ENCODE measurements at places on chromosomes 5 and 9.
A peak's percentile ranks its signal among the peaks of the same experiment; 100 is the strongest.

DNA sequence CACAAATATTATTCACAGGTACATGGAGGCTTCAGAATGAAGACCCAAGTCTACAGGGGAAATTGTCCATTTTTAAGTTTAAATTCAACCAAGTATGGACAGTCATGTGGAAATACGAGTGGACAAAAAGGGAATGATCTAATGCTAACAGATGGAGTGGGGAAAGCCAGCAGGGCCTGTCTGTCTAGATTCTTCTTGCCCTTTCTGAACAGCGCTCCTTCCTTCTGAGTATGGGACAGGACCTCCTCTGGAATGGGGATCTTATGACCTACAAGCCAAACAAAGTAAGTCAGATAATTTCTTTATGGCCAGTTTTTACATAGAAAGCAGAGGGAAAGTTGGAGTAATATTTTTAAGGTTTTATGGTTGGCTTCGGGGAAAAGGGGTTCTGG lies 119.8 kb upstream of the NEK6 start:
- DNase-seq, result no peak

DNA sequence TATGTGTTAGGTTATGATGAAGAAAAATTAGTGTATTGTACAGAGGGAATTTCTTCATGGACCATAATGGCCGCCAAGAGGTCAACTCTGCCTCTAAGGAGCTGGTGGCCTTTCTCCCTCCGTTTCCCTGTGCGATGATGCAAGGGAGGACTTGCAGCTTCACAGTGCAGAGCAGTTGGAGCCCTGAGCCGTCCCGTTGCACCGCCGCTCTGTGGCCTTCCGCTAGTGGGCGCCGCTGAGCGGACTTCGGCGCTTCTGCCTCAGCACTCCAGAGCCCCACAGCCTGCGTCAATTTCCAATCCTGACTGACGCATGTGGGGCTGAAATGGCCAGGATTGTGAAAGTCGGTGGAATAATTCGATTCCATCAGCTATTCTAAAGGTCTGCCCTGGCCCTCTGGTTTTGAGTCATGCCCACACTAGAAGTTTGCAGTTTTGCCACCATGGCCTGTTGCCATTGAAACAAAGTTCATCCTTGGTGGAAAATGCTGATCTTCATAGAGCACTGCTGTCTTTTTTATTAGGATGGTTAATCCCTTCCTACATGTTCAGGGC lies 22.7 kb upstream of the LECT2 start:
- DNase-seq, result peak; percentile 63

- no peak for DNase-seq
Observed at GRCh38 chr5:108064302-108064701, 317.6 kb downstream of the FBXL17 start.

DNA sequence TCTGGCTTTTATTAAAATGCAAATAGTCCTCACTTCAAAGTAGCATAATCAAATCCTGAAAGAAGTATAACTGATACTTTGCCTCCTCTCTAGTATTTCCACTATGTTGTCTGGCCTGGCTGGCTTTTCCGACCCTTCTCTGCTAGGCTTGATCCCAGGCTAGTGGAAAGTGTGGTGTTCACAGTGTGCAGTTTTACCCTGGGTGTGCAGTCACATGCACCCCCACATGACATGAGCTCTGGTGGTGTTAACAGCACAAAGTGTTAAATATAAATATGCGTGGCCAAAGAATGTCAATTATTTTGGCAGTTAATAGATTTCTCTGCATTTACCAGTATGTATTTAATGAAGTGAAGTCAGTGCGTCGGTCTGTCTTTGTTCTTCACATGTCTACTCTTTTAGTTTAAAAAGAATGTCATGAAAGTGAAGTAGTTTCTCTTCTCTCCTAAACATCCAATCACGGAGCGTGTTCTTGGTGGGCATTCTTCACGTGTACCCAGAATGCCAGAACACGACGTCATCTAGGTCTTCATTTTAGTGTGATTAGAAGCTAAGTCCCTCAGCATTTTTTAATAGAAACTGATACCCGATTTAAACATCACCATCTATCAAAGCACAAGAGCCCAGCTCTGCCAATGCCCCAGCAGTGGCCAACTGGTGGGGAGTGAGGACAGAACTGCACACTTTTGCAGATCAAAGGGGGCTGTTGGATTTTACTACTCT lies 286.4 kb downstream of the FANCC start:
- no peak for DNase-seq

- DNase-seq, result no peak
Observed at GRCh38 chr5:75993183-75993582, 90.0 kb upstream of the SV2C start.

GRCh38 chr9:92686954-92687353 lies 17.0 kb upstream of the IPPK start:
- DNase-seq, result no peak

- DNase-seq, result peak; percentile 13
Observed at GRCh38 chr9:113963017-113963620, 87.0 kb downstream of the ZNF618 start.

DNA sequence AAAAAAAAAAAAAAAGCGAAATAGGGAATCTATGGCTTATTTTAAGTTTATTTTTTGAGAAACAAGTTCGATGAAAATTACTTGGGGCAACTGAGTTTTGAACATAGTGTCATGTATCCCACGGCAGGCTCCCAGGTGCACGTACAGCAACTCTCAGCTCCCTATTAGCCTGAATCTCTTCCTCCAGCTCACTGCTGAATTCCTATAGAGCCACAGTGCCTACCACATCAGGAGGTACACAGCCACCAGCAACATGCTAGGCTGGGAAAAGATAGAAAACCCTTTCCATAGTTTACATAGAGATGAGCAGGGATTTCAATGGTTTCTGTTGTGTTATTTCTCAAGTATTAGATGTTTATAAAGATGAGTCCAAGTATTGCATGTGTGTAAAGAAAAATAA lies 115.9 kb upstream of the RGMB start:
- DNase-seq, result no peak

GRCh38 chr5:144117412-144117811 lies 53.0 kb downstream of the YIPF5 start:
- DNase-seq, result no peak

DNA sequence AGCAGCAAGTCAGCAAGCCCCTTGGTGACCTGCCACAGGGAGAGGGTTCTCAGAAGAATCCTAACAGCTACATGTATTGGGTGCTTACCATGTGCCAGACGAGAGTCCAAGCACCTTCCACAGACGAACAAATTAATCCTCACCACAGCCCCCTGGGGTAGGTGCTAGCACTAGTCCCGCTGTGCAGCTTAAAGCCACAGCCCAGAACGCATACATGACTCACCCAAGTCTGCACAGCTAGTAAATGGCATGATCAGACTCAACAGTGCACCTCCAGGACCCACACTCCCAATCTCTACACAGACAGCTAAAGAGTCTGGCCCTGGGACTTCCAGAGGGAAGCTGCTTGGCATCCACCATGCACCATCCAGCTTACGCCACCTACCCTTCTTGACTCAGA lies 111.5 kb downstream of the PAX5 start:
- no peak for DNase-seq

DNA sequence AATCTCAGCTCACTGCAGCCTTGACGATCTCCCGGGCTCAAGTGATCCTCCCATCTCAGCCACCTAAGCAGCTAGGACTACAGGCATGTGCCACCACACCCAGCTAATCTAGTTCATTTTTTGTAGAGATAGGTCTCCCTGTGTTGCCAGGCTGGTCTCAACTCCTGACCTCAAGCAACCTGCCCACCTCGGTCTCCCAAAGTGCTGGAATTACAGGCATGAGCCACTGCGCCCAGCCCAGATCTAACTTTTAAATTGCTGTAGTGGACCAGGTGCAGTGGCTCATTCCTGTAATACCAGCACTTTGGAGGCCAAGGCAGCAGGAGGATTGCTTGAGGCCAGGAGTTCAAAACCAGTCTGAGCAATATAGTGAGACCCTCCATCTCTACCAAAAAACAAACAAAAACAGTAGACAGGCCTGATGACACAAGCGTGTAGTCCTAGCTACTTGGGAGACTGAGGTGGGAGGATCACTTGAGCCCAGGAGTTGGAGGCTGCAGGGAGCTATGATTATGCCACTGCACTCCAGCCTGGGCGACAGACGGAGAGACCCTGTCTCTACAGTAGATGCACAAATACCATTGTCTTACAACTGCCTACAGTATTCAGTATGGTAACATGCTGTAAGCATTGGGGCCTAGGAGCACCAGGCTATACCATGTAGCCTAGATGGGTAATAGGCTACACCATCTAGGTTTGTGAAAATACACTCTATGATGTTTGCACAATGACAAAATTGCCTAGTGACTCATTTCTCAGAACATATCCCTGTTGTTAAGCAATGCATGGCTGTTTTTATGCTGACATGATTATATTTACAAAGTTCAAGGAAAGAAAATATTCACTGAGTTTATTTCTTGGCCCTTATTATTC lies 1.5 kb upstream of the SIT1 start:
- no peak for DNase-seq

DNA sequence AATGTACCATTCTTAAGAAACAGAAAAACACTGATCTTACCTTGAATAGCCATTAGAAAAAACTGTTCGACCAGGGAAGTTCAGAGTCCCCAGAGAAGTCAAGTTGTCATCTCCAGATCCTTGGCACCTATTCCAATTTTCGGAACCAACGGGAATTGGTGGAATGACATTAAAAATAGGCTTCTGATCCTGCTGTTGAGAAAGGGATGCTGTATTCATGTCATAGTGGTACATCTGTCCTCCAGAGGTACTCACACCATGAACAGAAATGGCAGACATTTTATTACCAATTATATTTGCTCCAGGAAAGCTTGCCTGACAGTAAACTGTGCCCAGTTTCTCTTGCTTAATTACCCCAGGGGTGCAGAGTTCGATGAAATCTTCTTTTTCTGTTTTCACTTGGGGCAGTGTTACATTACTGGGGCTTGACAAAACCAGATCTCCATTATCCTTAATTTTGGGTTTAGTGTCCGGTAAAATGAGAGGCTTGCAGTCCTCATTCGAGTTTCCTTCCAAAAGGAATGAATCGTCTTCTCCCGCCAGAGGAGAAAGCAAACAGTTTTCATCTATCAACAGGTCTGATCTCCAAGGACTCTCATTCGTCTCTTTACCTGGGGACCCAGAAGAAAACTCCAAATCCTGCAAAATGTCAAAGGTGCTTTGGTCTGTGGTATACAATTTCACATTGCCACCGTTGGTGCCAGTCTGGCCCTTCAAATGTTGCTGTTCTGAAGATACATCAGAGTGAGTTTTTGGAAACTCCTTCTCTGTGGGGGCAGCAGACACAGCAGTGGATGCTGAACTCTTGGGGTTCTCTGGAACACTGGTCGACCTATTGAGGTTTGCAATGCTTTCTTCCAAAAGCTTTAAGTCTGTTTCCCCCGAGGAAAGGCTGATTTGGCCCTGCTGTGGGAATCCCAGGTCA lies 3.6 kb downstream of the NR3C1 start:
- no peak for DNase-seq

DNA sequence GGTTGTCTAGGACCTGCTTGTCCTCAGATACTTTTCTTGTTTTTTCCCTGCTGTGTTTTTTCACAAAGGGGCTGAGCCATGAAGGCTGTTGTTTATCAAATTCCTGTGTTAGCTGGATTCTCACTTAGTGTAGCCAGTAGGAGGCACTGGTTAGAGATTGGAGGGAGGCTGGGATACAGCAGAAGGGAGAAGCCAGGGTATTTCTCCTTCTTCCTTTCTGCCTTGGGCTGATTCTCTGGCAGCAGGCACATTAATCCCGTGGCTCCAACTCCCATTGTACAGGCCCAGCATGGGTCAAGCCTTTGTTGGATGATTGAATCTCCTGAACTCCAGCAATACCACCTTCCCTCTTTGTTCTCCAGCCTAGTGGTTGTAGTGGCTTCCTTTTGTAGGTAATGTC lies 46.4 kb upstream of the FAM170A start:
- no peak for DNase-seq

GRCh38 chr5:51201024-51201423 lies 182.2 kb upstream of the ISL1 start:
- no peak for DNase-seq

GRCh38 chr5:115460472-115460871 lies 84.1 kb downstream of the FEM1C start:
- no peak for DNase-seq
